NCI-H446 treated with DMSO at 0.1 percent for 48 hours (cell line): ENCODE measurements at places on chromosomes 2 and 18.

- DNase-seq = no peak
Observed at GRCh38 chr2:26957041-26957440, 13.4 kb upstream of the MAPRE3 start.

DNA sequence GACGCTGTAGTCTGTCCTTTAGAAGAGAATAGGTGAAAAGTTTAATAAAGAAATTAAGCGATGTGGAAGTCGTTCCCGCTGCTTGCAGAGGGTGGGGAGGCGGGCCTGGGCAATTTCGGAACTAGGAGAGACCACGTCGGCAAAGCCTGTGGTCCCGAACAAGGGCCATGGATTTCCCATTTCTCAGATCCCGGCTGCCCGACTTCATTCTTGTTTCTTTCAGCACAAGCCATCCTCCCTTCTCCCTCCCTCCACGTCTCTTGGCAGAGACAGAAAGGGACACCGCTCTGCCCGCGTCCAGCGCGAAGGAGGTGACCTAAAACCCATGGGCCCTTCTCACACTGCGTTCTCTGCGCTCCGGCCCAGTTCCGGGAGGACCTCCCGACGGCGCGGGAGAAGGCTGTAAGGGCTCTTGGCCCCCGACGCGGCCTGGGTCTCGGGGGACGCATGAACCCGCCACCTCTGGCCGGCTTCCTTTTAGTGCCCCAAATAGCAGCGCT lies 2.2 kb upstream of the BCL2L11 start:
- DNase-seq = no peak

- no peak for DNase-seq
Observed at GRCh38 chr2:68235090-68235489, 17.2 kb downstream of the PPP3R1 start.

DNA sequence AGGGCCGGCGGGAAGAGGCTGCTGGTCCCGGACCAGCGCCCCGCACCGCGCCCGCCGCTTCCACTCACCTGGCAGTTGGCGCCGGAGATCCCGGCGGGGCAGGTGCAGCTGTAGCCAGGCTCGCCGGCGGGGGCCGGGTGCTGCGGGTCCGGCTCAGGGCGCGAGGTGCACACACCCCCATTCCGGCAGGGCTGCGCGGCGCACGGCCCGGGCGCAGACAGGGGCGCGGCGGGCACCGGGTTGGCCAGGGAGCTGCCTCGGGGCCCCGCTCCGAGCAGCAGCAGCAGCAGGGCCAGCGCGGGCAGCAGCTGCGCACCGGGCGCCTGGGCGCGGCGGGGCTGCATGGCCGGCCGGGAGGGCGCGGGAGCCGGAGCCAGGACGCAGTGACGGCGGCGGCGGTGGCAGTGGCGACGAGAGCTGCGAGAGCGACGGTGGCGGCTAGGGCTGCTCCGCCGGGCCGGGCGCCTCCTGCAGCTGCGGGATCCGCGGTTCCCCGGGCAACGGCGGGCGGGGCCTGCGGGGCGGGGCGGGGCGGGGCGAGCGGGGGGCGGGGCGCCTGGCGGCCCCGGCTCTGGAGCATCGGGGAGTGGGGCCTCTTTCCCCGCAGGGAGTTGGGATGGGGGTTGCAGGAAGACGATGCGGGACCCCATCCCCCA lies at the start of gene DNER:
DNER (minus strand) TSS at position 476 of the 656 bp plus-strand sequence; CDS start at position 344, 132 bp downstream.
- no peak for DNase-seq

GRCh38 chr18:44510390-44510789 lies 170.3 kb upstream of the SETBP1 start:
- DNase-seq = no peak

- no peak for DNase-seq
Observed at GRCh38 chr2:109132626-109133025, 3.6 kb downstream of the SH3RF3 start.

DNA sequence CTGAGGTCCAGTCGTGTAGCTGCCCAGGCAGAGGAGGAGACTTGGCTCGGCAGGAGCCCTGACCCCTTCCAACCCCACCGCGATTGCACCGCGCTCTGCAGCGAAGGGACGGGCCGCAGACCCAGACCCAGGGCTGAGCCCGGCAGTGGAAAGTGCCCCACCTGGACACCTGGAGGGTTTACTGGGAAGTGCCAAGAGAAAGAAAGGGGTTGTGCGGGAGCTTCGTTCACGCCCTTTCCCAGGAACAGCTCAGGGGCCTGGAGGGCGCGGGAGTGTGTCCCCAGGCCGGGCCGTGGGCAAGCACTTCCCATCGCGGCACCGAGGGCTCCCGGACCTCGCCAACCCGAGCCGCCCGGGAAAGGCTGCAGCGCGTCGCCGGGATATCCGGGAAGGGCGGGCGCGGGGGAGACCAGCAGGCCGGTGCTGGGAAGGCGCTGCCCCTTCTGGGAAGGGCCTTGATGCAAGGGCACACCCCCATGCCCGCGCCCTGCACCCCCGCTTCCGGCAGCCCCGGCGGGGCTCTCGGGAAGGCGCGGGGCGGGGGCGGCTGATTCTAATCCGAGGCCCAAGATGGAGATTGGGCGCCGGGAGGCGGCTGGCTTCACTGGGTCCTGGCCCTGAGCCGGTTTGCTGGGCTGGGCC lies 36.1 kb upstream of the MRPL33 start:
- DNase-seq = no peak

DNA sequence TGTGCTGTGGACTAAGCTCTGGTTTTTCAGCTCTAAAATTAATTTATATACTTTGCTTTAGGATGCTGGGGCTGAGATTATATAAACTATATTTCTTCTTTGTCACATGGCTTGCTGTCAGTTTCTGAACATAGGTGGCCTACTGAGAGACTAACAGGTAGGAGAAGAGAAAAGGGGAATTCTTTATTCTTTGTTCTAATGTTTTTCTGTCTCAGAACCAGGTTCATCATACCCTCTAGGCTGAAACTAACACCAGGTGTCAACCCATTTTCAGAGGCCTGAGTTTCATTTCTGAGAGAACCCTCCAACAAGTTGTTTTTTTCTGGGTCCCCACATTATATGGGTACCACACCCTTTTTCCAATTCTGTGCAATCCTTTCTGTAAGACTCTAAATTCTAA lies 843.6 kb downstream of the TRIB2 start:
- DNase-seq = no peak

DNA sequence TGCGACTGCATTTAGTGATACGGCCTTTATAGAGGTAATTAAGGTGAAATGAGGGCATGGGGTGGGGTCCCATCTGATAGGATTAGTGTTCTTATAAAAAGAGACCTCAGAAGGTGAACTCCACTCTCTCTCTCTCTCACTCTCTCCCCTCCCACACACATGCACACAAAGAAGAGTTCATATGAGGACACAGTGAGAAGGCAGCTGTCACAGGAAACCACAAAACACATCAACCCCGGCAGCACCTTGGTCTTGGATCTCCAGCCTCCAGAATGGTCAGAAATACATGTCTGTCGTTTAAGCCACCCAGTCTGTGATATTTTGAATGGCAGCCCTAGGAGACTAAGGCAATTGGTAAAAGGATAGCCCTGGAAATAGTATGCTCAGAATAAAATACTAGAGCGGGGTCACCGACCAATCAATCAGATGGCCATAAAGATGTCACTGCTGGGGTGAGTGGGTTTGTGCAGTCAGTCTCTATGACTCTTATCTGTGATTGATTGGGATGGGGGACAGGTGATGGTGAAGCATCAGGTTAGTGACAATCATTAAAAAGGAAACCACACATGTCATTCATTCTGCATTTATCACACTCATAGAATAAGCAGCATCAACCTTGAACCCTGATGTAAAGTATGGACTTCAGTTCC lies 118.9 kb upstream of the POU3F3 start:
- no peak for DNase-seq

DNA sequence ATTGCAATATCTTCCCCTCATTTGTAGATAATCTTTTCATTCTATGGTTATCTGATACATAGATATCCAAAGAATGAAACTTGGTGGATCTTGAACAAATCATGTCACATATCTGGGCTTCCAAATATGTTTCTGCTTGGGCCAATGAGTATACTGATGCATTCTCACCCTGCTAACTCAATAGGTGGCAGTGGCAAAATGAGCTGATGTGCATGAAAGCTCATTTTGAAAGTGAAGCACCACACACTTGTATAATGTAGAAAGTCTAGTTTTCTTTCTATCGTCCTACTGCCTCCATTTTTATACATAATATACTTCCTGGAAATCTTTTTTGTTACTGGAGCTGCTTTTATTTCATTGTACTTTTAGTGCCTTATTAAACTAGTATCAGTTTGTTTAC lies 208.2 kb downstream of the PRKCE start:
- DNase-seq = no peak

GRCh38 chr2:28393114-28393836 lies 617 bp downstream of the FOSL2 start:
- DNase-seq = no peak

DNA sequence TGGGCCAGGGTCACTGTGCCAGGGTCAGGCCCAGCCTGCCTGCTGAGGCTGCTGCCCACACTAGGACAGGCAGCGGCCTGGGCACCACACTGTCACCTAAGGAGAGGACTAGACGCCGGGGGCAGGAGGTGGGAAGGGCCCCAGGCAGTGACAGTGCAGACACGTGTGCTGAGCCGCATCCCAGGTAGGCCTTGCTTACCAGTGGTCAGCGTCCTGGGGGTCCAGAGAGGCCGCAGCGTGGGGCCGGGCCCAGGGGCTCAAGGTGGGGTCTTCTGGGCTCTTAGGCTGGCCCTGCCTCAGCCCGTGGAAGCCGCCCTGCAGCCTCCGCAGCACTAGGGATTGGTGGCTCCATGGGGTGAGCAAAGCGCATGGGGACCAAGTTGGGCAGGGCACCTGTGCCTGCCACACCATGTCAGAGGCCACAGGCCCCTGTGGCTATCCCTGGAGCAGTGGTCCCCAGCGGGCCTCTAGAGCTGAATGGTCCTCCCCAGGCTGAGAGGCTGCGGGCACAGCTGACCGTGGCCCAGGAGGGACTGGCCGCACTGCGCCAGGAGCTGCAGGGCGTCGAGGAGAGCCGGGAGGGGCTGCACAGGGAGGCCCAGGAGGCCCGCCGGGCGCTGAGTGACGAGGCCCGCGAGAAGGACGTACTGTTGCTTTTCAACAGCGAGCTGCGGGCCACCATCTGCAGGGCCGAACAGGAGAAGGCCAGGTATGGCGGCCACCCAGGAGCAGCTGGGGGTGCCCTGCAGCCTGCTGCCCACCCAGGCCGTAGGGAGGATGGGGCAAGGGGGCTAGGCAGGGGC lies 35.2 kb upstream of the SNED1 start:
- no peak for DNase-seq

- no peak for DNase-seq
Observed at GRCh38 chr2:201797175-201797840, 9.0 kb upstream of the CDK15 start.

- peak; percentile 7 for DNase-seq
Observed at GRCh38 chr2:150480241-150480640, 7.2 kb downstream of the RND3 start.

- DNase-seq = no peak
Observed at GRCh38 chr2:39743269-39743776, 35.7 kb downstream of the THUMPD2 start.

DNA sequence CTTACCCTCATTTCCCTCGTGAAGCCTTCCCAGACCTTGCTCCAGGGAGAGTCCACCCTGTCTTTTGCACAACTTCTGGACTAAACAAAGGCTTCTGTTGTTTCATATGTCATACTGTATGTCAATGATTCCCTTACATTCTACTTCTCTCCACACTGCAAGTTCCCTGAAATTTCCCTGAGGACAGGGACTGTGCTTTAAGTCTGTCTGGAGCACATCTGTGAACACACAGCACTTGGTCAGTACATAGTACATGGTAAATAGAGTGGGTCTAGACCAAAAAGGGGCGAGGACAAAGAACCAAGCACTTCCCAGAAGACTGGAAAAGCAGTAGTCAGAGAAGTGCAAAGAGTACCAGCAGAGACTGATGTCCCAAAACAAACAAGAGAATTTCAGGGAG lies 23.7 kb upstream of the IMPA2 start:
- no peak for DNase-seq

DNA sequence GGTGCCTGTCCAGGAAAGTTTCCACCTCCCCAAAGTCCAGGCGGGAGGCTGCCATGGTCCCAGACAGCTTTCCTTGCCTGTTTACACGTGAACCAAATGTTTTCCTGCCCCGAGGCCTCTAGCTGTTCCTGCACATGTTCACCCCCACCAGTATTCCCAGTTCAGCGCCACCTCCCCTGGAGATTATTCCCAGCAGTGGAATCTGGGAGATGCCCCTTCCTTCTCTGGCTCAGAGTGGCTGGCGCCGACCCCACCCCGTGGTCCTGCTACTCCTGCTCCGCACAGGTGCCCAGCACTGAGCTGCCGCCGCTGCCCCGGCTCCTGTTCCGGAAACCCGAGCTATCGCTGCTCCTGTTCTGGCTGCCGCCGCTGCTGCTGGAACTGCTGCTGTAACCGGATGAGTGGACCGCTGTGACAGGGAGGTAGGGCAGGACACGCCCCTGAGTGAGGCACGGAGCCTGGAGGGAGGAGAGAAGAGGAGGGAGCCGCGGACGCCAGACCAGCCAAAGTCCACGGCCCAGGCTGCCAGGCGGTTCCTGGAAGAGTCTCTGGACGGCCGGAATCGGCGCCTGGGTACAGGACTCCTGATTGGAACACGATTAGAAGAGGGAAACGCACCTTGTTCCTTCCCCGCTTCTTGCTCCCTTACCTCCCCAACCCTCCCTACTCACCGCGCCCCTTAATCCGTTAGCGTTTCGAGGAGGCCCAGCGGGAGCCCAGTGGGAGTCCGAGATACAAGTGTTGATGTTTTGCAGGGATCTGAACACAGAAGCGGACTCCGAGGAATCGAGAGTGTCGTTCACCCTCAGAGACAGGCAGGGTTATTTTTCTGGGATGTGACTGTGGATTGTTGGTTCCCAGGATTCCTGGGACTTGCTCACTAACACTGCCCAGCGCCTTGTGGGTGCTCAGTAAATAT lies at the start of gene PDE11A:
PDE11A (minus strand) TSS at position 395 of the 919 bp plus-strand sequence; CDS start at position 55, 340 bp downstream.
- DNase-seq = peak; percentile 48

- no peak for DNase-seq
Observed at GRCh38 chr2:64166637-64167420, 22.6 kb upstream of the PELI1 start.

- DNase-seq = no peak
Observed at GRCh38 chr2:143975216-143975615, 544.7 kb downstream of the ZEB2 start.
